ENCODE measurements at places on chromosomes 4 and X.

DNA sequence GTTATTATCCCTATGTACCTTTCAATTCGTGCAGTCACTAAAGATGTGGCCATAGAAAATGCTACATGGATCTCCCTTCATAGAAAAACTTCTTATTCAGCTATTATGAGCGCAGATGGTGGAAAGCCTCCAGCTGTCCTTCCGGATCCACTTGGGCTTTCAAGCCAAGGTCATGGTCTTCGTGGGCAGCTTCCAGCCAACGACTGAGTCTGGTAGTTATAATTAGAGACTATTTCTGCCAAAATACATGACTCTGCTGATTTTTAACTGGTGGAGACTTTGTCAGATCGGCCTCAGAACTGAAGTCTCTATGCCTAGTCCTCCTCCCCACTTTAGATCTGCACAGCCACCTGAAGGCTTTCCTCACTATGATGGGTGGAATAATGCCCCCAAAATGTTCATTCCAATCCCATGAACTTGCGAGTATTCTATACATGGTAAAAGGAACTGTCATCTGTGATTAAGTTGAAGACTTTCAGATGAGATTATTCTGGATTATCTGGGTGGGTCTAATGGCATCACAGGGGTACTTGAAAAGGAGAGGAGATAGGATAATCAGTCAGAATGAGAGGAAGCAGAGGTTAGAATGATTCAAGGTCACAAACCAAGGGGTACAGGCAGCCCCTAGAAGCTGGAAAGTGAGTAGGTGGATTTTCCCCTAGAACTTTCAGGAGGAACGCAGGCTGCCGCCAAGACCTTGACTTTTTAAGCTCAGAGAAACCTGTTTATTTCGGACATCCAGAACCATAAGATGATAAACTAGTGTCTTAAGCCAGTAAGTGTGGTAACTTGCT is 171.1 kb upstream of the CXCL13 start:
- no peak for DNase-seq

GRCh38 chr4:20623939-20624338 is 76.3 kb upstream of the PACRGL start:
- DNase-seq, result no peak

DNA sequence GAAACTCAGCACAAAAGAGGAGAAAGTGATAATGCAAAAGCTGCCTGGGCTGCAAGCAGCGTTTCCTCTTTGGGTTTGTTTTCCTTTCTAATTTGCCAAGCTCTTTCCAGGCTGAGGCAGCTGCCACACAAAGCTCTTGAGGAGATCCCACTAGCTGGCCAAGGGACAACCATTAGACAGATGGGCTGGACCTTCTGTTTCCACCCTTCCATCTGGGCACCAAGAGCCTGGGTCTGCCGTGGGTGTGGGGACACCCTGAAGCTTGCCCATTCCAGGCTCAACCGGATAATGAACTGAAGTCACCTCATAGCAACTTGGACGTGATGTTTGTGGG is 194.6 kb upstream of the C1QTNF7 start:
- DNase-seq, result no peak

DNA sequence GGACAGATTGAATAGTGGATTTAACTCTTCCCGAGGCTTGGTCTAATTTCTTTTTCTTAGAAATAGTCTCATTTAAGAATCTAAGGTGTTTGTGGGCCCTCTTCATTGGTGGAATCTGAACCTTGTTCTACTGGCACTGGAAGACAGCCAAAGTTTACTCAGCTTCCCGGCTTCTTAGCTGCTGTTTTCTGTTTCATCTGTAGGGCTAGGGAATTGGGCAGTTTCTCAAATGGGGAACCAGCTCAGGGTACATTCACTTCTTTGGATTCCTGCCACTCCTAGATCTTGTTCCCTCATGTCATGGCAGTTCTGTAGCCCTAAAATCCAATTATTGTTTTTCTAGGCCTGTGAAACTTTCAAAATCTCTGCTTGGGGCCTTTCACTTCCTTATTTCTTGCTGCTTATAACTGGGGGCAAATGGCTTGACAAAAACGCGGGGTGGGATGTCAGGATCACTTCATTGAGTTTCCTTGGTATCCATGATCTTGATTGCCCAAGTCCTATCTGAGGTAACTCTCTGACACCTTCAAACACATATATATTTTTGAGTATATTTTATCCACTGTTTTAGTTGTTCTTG is 985.0 kb downstream of the C4orf33 start:
- no peak for DNase-seq

DNA sequence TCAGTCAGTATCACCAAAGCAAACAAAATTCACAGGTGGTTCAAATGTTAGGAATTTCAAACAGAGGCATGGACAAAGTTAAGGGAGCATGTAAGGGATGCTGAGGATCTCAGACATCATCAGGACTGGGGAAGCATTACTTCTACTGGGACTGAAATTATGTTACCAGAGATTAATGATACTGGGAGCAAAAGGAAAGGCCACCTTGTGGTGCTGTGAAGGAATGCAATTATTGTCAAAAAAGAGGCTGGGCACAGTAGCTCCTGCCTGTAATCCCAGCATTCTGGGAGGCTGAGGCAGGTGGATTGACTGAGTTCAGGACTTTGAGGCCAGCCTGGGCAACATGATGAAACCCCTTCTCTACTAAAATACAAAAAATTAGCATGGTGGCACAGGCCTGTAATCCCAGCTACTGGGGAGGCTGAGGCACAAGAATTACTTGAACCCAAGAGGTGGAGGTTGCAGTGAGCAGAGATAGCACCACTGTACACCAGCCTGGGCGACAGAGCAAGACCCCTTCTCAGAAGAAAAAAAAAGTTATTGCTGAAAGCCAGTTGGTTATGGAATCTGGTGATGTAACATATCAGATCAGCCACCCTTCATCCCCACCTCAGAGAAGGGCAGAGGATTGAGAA is 954.3 kb downstream of the PCDH7 start:
- no peak for DNase-seq

DNA sequence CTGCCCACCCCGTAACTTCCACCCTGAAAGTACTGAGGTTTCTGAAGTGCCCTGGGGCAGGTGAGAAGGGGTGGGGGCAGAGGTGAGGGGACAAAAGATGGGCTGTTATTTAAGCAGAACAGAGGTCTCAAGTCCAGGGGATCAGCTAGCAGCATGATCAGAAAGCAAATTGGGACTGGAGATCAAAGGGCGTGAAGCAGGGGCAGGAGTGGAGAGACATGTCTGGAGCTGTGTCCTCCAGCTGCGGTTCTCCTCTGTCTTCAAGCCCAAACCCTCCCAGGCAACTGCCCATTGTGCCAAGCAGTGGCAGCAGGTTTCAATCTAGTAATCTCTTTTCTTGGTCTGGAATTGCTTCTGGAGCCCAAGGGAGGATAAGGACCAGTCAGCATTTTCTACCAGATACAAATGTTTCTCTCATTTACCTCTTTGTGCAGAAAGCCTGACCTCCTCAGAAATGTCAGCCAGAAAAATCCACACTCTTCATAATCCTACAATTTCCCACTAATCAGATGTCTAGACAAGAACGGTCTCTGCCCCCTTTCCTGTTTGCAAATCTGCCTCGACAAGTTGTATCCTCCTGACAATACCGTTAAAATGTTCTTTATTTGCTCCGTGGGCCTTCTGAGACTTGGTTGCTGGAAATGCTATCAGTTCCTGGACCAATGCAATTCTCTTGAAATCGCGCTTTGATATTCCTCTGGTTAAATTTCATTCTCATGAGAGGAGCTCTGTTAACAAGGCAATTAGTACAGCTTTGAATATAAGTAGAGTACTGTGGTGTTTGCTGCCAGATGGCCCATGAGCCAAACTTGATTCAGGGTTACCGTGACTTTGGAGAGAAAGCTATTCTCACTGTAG is 23.2 kb upstream of the RASL11B start:
- no peak for DNase-seq

- DNase-seq, result no peak
Measured at GRCh38 chr4:139129206-139129605, 47.8 kb downstream of the ELF2 start.

DNA sequence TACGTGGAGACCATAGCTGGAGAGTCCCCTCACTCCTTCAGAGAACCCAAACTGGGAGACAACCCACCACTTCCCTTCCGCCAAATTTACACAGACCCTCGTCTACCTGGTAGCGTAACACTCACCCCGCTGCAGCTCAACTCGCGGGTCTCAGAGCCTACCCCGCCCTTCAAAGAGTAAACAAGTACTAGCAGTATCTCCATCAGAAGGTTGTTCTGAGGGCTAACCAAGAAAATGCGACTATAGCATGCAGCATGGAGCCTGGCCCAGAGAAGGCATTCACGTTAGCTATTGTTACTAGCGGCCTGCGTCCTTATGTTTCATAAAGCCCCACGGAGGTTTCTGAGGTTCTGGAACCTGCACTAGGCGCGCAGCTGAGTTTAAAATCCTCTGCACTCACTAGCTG is 531 bp upstream of the MANBA start:
- DNase-seq, result no peak

- DNase-seq, result no peak
Measured at GRCh38 chr4:138338840-138339239, 96.7 kb upstream of the SLC7A11 start.

DNA sequence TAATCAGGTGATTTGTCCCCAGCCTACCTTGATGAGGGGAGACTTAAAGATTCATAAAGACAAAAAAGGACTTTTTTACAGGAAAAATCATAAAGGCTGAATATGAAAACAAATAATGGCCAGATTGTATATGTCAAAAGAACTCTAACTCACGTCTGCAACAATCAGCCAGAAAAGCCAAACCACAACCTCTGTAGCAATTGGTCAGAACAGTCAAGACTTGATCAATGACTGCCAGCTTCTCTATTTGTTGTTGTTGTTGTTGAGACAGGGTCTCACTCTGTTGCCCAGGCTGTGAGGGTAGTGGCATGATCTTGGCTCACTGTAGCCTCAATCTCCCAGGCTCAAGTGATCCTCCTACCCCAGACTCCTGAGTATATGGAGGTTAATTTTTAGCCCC is 35.9 kb upstream of the PPA2 start:
- no peak for DNase-seq
